ENCODE measurements at places on chromosomes 7 and 10.

DNA sequence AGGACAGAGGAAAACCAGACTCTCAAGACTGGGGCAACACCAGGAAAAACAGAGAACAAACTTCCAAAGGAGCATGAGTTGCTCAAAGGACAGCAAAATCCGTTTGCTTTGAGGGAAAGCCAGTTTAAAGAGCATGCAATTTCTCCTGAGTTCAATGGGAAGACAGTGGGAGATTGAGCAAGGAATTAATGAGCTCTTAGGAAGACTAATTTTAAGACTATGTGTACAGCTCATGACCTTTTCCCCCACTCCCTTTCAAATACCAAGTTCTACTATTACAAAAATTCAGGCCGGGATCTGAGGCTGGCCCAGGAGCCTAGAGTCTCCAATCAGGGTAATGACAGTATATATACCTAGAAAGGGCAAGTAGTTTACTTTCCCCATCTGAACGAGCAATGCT is 79.2 kb downstream of the EPDR1 start:
- DNase-seq: no peak

DNA sequence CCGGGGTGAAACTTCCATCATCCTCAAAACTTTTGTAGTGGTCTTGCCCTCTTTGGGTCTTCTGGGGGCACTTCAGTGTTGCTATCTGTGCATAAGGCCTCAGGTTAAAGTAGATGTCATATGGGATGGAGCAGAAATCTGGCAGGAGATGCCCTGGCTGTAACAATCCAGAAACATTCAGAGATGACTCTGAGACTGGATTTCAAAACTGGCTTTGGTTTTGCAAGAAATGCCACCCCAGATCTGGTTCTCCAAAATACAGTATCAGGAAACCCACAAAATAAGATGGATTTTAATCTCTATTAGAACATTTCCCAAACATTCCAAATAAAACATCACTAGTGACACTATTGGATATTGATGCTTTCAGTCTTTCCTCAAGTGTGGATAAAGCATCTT is 191.5 kb downstream of the REEP3 start:
- DNase-seq: no peak

DNA sequence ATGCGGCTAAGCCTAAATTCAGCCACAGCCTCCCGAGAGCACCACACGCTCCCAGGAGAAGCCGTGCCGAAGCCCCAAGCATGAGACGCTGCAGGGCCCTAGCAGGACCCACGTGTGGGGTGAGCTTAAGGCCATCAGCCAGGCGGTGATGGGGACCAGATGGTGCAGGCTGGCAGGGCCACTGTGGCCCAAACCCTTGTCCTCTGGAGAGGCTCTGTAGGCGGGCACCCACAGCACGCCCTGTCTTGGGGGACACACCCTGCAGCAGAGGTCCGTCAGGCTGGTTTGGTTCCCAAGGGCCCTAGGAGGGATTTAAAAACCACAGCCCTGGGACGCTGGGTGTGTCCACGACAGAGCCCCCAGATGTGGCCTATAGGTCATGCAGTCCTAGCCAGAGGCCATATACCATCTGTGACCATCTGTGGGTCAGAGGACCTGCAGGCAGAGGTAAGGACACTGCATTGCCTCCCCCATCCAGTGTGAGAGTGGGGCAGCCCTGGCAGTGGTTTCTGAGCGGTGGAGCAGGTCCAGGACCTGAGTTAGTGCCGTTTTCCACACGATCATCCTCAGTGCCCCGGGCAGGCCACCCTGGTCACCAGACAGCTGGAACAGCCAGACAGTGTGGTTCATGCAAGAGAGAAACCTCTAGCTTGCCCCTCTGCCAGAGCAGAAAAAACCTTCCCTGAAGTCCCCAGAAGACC is 39.6 kb upstream of the INPP5A start:
- no peak for DNase-seq

DNA sequence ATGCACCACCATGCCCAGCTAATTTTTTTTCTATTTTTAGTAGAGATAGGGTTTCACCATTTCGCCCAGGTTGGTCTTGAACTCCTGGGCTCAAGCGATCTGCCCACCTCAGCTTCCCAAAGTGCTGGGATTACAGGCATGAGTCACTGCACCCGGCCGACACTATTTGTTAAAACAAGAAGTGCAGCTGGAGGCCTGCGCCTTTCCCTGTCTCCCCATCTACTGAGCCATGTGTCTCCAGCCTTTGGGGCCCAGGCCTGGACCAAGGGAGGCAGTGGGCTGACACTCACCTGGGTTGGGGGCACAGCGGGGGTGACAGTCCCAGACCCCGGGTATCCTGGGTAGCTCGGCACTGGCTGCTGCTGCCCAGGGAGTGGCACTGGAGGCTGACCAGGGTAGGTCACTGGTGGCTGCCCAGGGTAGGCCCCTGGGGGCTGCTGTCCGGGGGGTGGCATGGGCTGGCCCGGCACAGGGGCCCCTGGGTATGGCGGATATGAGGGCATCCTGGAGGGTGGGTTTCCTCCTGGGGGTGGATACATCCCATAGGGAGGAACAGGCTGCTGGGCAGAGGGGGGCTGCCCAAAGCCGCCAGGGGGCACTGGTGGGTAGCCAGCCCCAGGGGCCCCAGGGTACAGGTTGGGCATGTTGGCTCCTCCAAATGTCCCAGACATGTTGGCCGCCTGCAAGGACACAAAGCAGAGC is 36.3 kb downstream of the PLAC9 start:
- no peak for DNase-seq

GRCh38 chr7:43647673-43648472 is 65.0 kb downstream of the STK17A start:
- no peak for DNase-seq

GRCh38 chr7:41425926-41426325 is 277.0 kb downstream of the INHBA start:
- no peak for DNase-seq

GRCh38 chr7:158267742-158268435 is 319.7 kb downstream of the PTPRN2 start:
- DNase-seq: no peak

GRCh38 chr7:39451901-39452300 is 114.3 kb upstream of the YAE1 start:
- no peak for DNase-seq

GRCh38 chr7:26340476-26341018 is 48.9 kb downstream of the SNX10 start:
- no peak for DNase-seq

DNA sequence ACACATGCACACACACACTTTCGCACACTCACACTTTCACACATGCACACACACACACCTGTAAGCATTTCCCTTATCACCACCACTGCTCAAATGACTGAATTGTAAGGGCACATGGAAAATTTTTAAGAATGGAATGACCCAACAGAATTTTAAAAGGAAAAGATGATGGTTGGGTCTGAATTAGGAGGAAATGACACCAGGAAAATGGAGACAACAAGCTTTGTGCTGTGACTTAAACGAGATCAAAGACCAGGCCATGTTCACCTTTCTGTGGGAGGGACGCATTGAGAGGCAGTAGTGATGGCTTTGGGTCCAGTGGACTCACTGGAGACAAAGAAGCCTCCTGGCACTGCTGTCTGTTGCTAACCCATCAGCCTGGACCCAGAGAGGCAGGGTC is 16.7 kb upstream of the C10orf71 start:
- no peak for DNase-seq

GRCh38 chr7:137741443-137741842 is 105.3 kb downstream of the DGKI start:
- no peak for DNase-seq
